T-helper 1 cell treated with Interleukin-12 subunit alpha and Interleukin-12 subunit beta and Interleukin-4 antibody, amounts not matched to agents 30 ng/mL and 1 ng/mL, for 36 hours (primary cell): ENCODE measurements at places on chromosomes 12 and 14. TPM values are rescaled to one million over a fixed set of nuclear protein-coding genes. Genes with fewer than 3 reads are reported as not detected.

Gene LPAR5
- total RNA-seq: 4.6 and 5.7 TPM in 2 replicates

Gene PRR4
- 2.1 and 2.4 TPM in 2 replicates for total RNA-seq

Gene CIDEB
- 23.7 and 27.8 TPM in 2 replicates for total RNA-seq

Gene TPPP2
- total RNA-seq: not detected in 2 replicates

Gene TPH2
- not detected in 2 replicates for total RNA-seq

Gene ASIC1
- total RNA-seq: 4.6 TPM in 2 replicates

Gene TAS2R9
- 0.27 TPM in 1 of 2 replicates, not detected in the other for total RNA-seq

Gene DNAAF2
- total RNA-seq: 6.3 and 7.3 TPM in 2 replicates

Gene LRRC9
- not detected in 2 replicates for total RNA-seq
